Hindlimb muscle (tissue), 1 donor: ENCODE measurements at places on chromosomes 5 and 9.

DNA sequence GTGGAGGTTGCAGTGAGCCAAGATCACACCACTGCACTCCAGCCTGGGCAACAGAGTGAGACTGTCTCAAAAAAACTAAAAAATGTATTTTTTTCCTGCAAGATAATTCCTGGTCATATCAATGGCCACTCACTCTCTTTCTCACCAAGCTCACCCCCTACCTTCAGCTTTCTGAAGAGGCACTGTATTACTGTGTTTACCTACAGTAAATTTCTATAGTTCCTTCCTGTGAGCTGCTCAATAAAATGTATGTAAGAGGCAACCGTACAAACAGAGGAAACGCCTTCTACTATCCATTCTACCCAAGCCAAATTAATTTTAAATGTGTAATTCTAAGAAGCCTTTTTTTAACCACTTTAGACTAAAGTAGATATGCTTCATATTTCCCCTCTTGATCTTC lies 929.3 kb upstream of the DMAC1 start:
- no peak for DNase-seq

DNA sequence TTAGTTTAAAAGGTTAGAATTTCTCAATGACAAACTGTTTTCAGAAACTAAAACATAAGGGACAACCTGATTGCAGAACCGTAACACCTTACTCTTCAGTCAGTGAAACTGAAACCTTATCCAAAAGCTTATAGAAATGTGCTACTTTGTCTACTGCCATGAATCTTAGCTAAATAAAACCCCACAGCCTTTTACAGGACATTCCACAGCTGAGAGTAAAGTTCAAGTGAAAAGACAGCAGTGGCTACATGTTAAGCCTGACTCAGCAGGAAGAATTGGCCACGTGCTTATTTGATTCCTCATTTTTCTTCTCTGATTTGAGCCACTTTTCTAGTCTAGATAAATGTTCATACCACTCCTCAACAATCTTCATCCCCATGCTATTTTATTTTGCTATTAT lies 278.7 kb upstream of the ISL1 start:
- no peak for DNase-seq

- no peak for DNase-seq
These were observed 204.1 kb downstream of the GABBR2 start for GRCh38 chr9:98504298-98505282.

DNA sequence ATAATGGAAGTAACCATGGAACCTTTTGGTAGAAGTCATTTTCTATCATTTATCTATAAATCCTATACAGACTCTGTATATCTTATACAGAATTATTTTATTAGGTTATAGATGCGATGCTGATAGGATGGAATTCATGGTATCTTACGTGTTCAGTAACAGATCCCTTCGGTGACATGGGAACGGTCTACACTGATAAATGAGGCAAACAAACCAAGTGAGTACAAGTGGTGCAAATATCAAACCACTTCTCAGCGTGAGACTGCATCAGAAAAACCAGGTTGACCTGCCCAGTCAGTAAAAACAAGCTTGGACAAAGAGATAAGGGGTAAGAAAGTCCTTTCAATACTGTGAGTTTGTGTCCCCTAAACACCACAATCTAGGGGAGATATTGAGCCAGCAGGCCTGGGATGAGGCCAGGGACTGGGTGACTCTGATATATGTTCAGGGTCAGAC lies 215.5 kb downstream of the GAPVD1 start:
- no peak for DNase-seq

- DNase-seq: no peak
These were observed 1609.2 kb upstream of the ACO1 start for GRCh38 chr9:30775236-30775635.

DNA sequence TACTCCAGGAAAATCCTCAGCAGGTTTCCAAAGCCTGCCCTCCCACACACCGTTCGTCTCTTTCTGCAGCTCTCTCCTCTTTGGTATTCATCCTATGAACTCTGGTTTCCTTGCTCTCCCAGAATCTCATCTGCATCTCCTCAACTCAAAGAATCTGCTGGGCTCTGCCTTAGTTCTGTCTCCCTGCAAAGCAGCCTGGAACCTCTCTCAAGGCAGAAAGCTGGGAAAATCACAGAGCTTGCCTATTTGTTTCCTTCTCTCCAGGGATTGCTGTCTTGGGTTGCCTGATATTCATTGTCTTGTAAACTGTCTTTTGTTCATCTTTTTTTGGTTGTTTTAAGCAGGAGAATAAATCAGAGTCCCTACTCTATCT lies 5.3 kb upstream of the ERAP2 start:
- no peak for DNase-seq

- DNase-seq: no peak
These were observed 38.9 kb upstream of the FOXB2 start for GRCh38 chr9:76980566-76980965.

GRCh38 chr5:153400931-153401330 lies 89.5 kb upstream of the GRIA1 start:
- no peak for DNase-seq

- no peak for DNase-seq
These were observed 470.4 kb downstream of the ZSWIM6 start for GRCh38 chr5:61802456-61802855.

GRCh38 chr9:108694170-108694569 lies 161.6 kb downstream of the ACTL7B start:
- DNase-seq: no peak

GRCh38 chr5:149561848-149562247 lies 10.6 kb upstream of the CSNK1A1 start:
- DNase-seq: no peak

DNA sequence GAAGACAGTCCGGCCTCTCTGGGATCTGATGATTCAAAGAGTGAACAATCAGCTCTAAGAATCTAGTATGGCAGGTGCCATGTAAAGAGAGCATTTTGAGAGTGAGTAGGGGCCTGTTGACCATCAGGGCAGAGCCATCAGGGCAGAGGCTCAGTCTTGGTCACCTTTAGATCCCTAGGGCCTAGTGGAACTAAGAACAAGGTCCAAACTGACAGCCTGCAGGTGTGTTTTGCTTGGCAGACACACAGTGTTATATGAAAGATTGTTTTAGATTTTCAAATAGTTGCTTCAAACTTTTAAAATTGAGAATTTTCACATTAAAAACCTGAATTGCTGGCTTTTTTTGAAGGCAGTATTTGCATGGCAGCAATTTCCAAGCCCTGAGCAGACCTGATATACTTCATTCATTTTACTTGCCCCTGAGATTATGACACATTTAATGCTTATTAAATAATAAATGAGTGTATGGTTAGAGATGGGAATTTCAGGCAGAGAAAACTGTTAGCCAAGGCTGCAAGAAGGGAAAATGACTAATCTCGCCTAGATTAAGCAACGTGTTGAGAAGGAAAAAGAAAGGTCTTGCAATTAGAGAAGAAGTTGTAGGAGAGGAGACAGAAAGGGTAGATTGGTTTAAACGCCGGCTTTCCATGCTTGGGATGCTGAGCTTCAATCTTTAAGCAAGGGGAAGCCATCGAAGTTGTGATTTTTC lies 279.6 kb downstream of the ARRDC3 start:
- no peak for DNase-seq

DNA sequence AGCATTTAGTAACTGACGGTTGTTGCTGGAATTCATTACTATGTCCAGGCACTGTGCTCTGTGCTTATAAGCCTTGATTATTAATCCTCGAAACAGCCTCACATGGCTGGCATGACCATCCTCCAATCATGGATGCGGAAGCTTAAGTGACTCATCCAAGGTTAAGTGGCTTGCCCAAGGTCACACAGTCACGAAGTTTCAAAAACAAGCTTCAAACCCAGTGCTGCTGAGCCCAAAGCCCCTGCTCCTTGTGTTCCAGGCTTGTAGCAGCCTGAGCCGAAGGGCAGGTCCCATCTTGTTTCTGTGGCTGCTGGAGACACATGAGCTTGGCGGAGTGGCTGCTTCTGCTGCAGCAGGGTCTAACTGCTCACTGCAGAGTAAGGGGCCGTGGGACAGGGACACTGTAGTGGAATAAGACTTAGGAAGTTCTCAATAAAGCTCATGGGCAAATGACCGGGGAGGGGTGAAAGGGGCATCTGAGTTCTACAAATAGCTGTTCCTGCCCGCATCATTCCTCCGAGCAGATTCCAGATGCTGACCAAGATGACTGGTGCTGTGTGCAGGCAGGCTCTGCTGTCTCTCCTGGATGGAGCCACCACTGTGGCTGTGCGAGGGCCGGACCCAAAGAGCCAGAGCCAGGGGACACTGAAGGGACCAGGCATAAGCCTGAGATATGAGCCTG lies 32.4 kb downstream of the WHRN start:
- no peak for DNase-seq

DNA sequence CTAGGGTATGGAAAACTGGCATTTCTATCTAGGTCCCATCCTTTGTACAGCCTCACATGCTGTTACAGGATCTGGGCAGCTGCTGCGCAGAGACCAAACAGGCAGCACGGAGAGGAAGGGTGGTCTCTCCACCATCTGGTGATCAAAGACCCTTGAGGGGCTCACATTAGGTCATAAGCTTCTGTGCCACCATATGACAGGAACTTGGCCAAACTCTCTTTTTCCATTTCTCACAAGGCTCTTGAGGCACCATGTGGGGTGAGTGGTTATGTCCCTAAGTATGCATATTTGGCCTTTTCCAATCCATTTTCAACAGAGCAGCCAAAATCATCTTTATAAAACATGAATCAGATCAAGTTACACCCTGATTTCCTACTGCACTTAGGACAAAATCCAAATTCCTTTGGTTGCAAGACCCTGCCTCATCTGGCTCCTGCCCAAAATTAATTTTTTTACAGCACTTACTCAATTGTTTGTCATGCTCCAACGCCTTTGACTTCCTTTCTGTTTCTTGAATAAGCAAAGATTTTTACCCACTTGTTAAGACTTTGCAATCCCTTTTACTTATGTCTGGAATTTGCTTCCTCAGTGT lies 730.0 kb downstream of the MAT2B start:
- DNase-seq: peak; percentile 14

- DNase-seq: no peak
These were observed 243.4 kb downstream of the RFX3 start for GRCh38 chr9:3282365-3282764.

DNA sequence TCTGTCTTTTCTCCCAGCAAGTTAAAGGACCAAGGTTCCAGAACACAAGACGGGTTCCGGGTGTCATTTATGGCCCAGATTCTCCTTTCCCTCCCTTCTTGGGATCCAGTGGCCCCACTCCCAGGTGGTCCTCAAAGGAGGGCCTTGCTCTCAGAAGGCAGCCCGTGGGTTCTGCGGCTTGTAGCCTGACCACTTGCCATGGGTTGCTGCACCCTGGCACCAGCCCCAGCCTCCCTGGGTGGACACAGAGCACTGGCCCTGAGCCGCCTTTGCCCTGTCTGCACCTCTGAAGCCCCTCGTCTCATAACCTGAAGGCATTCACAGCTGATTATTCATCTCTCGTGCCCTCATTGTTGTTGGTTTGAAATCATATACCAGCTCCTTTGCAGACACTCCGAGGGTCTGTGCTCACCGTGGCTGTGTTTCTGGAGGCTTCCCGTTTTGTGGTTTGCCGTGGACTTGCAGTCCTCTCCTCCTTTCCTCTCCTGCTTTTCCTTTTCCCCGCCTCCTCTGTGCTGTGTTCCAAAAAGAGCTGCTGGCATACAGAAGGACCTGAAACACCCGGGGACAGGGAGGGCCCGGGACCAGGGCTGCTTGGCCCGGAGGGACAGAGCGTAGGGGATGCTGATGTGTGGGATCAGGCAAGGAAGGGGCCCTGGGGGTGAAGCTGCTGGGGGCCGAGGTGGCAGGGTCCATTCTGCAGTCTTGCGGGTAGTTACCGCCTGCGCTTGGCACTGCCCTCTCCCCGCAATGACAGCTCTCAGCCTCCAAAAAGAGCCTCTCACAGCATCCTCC lies 49.5 kb upstream of the FCN2 start:
- no peak for DNase-seq

DNA sequence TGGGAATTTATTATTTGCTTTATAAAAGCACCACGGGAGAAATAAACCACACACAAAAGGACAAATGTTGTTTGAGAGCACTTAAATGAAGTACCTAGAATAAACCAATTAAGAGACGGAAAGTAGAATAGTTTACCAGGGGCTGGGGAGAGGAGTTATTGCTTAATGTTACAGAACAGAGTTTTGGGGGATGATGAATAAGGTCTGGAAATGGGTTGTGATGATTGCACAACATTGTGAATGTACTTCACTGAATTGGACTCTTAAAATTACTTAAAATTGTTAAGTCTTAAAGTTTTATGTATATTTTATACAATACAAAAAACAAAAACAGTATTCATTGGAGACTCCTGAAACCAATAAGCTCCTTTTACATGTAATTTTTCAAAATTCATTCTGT lies 1.5 kb downstream of the ZBTB43 start:
- no peak for DNase-seq

DNA sequence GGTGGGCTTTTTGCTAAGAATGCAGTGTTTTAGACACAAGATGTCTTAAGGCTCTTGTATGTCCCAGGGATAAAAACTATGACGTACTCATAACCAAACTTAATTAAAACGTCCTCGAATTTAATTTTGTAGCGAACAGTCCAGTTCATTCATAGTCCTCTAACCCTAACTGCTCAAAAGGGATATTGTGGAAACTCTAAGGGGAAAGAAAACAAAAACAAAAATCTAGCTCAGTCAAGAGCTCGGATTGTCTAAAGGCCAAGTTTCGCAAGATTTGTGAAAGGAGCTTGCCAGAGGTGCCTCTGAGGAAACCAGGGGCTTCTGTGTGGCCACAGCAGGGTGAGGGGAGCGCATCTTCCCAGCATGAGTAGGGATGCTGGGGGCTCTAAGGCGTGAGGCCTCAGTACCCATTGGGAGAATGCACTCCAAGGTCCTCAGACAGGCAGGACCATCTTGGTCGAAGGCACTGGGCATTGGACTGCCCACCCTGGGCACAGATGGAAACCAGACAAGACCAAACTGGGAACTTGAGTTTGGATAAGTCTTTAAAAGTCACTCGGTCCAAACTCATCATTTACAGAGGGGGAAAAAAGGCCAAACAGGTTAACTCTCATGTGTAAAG lies 71.8 kb downstream of the PRRT1B start:
- DNase-seq: no peak

GRCh38 chr9:17134396-17135294 lies at the start of gene CNTLN:
Gene CNTLN, plus strand, starts transcription at chr9:17135040. Its CDS starts 26 bp downstream, at chr9:17135066.
- peak; percentile 95 for DNase-seq
